MG63 (cell line): ENCODE measurements at places on chromosomes 16 and 17. TPM values are rescaled to one million over a fixed set of nuclear protein-coding genes. Genes with fewer than 3 reads are reported as not detected.

DNAJC7 gene
- 121 and 123 TPM in 2 replicates for total RNA-seq

CACNA1G gene
- total RNA-seq = not detected in 2 replicates

HOXB7 gene
- 9.8 and 30.6 TPM in 2 replicates for total RNA-seq

ATAD5 gene
- 2.4 and 7.6 TPM in 2 replicates for total RNA-seq

CCL8 gene
- not detected in 2 replicates for total RNA-seq

OR4D1 gene
- not detected in 2 replicates for total RNA-seq

RMI2 gene
- 25.8 and 27.4 TPM in 2 replicates for total RNA-seq

MBTPS1 gene
- 57.3 and 66.2 TPM in 2 replicates for total RNA-seq

PLK1 gene
- total RNA-seq = 38.0 and 39.7 TPM in 2 replicates

GNG13 gene
- total RNA-seq = not detected in 2 replicates

NPIPB6 gene
- total RNA-seq = not detected in 2 replicates

TMEM204 gene
- 1.7 TPM in 1 of 2 replicates, not detected in the other for total RNA-seq

GAST gene
- total RNA-seq = not detected in 2 replicates

CCL13 gene
- total RNA-seq = not detected in 2 replicates

SRL gene
- 0.03 TPM in 1 of 2 replicates, not detected in the other for total RNA-seq

EPN3 gene
- not detected in 2 replicates for total RNA-seq

CD300H gene
- total RNA-seq = not detected in 2 replicates

AOC3 gene
- 0.10 and 0.86 TPM in 2 replicates for total RNA-seq

GJC1 gene
- total RNA-seq = 15.4 and 60.0 TPM in 2 replicates

GJD3 gene
- total RNA-seq = not detected in 2 replicates

NLRC3 gene
- total RNA-seq = 0.03 TPM in 1 of 2 replicates, not detected in the other

STXBP4 gene
- total RNA-seq = 12.7 and 28.1 TPM in 2 replicates

HOXB8 gene
- 3.8 and 4.8 TPM in 2 replicates for total RNA-seq

PDF gene
- 9.1 and 28.5 TPM in 2 replicates for total RNA-seq

HBA2 gene
- not detected in 2 replicates for total RNA-seq

MRTFB gene
- 1.3 TPM in 2 replicates for total RNA-seq

KRTAP1-5 gene
- 1.2 and 3.2 TPM in 2 replicates for total RNA-seq

CACNG1 gene
- total RNA-seq = not detected in 2 replicates

EVI2B gene
- not detected in 2 replicates for total RNA-seq

MVD gene
- total RNA-seq = 16.8 and 25.7 TPM in 2 replicates

PPP4C gene
- total RNA-seq = 127 and 193 TPM in 2 replicates

KREMEN2 gene
- total RNA-seq = 0.26 and 1.0 TPM in 2 replicates

NOD2 gene
- not detected in 2 replicates for total RNA-seq

DBNDD1 gene
- total RNA-seq = 28.0 and 37.3 TPM in 2 replicates

PRDM7 gene
- total RNA-seq = not detected in 2 replicates

CCL16 gene
- not detected in 2 replicates for total RNA-seq

SLC9A5 gene
- 0.03 TPM in 1 of 2 replicates, not detected in the other for total RNA-seq

RNF227 gene
- 0.15 and 1.6 TPM in 2 replicates for total RNA-seq

CASKIN1 gene
- 0.02 and 1.0 TPM in 2 replicates for total RNA-seq

SLFN14 gene
- not detected in 2 replicates for total RNA-seq

PLLP gene
- total RNA-seq = not detected in 2 replicates

CLEC18B gene
- total RNA-seq = not detected in 2 replicates

OR1D5 gene
- not detected in 2 replicates for total RNA-seq

TMEM114 gene
- not detected in 2 replicates for total RNA-seq

SULT1A1 gene
- total RNA-seq = 0.12 and 2.3 TPM in 2 replicates

ATP6V0A1 gene
- total RNA-seq = 15.9 and 28.0 TPM in 2 replicates

SYNGR3 gene
- total RNA-seq = 0.07 TPM in 1 of 2 replicates, not detected in the other

CRISPLD2 gene
- total RNA-seq = 1.6 TPM in 1 of 2 replicates, not detected in the other

KRT25 gene
- total RNA-seq = not detected in 2 replicates

ZNF385C gene
- total RNA-seq = not detected in 2 replicates

CTRB2 gene
- total RNA-seq = not detected in 2 replicates

UNC13D gene
- total RNA-seq = 0.20 and 0.23 TPM in 2 replicates

SCNN1B gene
- total RNA-seq = not detected in 2 replicates
